KBM-7 (cell line): ENCODE measurements at places on chromosomes 4 and X.
A peak's percentile ranks its signal among the peaks of the same experiment; 100 is the strongest.

DNA sequence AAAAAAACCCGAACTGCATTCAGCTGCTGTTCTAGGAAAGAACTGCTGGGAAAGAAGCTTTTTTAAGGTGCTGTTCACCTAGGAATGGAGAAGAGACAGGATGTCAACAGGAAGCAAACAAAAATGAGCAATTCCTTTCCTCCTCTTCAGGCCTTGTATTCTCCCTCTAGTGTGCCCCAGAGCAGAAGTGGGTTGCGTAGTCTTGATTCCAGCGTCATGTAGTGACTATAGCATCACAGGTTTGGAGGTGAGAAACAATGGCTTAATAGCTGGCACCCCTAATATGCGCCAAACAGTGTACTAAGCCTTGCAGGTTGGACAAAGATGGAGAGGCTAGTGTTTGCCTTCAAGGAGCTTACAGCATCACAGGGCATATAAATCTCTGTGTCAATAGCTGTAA lies 146.3 kb upstream of the LCORL start:
- no peak for DNase-seq

- DNase-seq: no peak
Observed at GRCh38 chrX:150704030-150704613, 10.9 kb downstream of the MTMR1 start.

DNA sequence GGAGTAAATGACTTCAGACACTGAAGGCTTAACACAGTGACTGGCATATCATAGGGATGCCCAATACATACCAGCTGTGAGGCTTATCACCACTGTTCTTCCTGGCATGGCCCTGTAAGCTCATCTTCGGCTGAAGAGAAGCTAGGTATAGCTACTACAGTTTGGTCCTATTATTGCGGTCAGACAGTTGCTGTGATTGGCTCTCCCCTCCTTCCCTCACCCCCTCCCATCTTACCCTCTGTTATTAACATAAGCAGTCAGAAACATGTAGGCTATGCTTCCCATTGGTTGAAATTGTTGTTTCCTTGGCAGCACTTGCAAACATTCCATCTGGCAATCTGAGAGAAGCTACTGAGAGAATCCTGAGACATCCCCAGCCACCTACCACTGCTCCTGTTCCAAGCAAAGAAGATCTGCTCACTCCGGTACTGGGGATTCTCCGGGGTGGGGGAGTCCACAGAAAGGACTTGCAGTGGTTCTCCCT lies at the start of gene AKAP14:
AKAP14 (plus strand) TSS at position 51 of the 484 bp plus-strand sequence. CDS start 7,331 bp downstream, outside the sequence.
- no peak for DNase-seq

DNA sequence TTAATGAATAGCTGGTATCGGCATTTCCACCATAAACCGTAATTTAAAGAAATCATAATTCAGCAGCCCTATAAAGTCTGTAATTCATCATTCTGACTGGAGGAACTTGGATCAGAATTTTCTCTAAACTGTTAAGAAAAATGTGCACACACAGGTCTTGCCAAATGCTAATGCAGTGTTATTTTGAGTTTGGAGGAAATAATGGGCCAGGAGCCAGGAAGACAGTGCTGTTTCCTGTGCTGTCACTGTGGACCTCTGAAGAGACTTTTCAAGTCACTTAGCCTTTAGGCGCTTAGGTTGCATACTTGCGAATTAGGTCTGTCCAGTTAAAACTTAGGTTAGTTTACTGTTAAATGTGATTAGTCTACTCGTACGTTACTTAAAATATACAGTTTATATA lies 137.5 kb upstream of the ANXA3 start:
- DNase-seq: no peak

- DNase-seq: no peak
Observed at GRCh38 chr4:169975838-169976796, 50.1 kb downstream of the MFAP3L start.

GRCh38 chr4:156237231-156237630 lies 283.6 kb upstream of the CTSO start:
- DNase-seq: no peak

DNA sequence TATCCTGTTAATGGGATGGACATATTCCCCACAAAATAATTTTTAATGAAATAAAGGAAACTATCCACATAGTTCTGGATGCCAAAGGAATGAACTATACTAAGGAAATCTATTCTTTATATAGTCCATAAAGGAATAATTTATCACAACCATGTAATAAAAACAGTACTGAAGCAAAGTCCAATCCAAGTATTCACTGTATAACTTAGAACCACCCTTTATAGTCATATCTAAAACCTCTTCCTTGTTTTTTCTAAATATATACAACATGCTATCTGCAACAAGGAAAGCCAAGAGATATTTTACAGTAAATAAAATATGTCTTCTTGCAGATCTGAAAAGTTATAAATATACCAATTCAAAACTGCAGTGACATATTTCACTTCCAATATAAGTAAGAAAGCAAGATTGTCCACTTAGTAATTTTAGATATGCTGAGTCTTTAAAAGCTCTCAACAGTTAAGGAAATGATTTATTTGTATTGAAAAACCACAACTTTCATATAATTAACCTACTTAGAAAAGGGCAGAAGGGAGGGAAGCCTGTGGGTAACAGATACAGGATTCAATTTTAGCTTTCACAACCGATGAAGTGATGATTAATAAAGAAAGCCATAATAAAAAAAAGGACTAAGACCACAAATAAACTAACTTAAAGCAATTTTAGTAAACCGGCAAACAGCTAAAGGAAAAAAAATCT lies 8.0 kb downstream of the NR3C2 start:
- DNase-seq: no peak

- DNase-seq: no peak
Observed at GRCh38 chr4:120769227-120769626, 153.3 kb downstream of the PRDM5 start.

GRCh38 chrX:30568136-30568535 lies 9.4 kb downstream of the TASL start:
- peak; percentile 49 for DNase-seq

DNA sequence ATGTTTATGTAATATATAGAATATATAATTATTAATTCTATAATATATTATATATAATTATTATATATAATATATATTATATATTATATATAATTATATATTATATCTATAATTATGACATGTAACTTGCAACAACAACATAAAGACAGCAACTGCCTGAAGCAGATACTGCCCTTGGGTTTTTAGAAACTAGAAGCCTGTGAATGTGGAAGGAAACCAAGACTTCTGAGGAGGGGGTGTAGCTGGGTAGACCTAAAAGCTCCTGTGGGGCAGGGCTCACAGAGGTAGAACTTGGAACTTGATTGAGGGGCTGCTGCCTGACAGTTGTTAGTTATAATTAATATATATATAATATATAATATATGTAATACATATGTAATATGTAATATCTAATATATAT lies 167.2 kb upstream of the SLIT2 start:
- DNase-seq: peak; percentile 35

DNA sequence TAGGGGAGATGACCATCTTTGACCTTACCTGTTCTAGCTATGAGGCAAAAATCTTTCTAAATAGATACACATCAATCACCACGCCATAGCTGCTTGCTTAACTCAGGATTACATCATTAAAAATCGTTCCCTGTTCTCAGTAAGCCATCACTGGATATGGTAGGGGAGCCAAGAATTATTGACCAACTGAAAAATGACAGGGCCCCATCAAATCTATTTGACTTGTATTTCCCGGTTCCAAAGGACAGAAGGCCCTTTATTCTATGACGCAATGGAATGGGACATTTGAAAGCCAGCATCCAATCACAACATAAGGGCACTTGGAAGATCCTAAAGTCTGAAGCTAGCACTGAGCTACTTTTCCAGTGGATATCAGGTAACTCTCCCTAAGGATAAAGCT lies 75.6 kb upstream of the NOCT start:
- DNase-seq: no peak

DNA sequence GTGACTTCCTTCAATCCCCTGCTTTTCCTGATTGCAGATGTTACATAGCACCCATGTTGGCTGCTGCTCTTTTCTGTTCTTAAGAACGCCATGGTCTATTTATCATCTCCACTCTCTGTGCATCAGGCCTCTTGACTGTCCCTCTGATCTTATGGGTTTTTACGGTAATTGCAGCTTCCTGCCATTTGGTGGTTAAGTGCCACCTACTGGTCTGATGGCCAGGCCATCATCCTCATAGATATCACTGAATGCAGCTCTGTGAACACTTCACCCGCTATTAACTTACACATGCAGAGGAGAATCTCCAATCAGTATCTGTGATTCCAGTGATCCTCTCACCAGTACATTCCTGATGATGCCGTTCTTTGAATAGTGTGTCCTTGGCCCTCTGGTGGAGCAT lies 382.4 kb downstream of the TRAM1L1 start:
- peak; percentile 32 for DNase-seq

- no peak for DNase-seq
Observed at GRCh38 chr4:134533068-134533467, 331.5 kb upstream of the PABPC4L start.

GRCh38 chrX:57929373-57929772 lies 19.1 kb upstream of the ZXDA start:
- peak; percentile 82 for DNase-seq

DNA sequence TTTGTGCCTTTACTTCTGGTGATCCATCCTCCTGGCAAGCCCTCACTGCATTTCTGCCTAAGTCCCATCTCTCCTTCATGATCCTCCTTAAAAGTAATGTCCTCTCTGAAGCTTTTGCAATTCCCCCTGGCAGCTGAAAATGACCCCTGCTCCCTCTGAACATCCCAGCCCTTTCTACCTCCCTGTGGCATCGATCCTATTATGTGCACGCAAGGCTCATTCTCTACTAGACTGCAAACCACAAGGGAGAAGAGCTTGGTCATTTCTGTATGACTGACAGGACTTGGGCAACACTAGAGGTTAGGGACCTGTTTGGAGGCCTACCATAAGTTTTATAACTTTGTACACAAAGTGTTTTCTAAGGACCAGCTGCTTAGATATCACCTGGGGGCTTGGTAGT lies 50.8 kb upstream of the RAP2C start:
- DNase-seq: no peak

DNA sequence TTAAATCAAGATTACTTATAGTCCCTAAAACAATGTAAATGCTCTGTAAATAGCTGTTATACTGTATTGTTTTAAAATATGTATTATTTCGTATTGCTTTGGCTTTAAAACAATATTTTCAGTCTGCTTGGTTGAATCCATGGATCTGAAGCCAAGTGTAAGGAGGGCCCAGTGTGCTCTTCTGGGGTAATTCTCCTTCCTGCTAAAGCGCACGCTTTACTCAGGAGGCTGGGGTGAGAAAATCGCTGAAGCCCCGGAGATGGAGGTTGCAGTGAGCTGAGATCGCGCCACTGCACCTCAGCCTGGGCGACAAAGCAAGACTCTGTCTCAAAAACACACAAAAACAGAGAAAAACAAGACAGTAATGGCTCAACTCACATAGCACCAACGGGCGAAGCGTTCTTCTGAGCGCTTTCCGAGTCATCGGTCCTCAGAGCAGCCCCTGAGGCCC lies 391 bp upstream of the IDUA start:
- no peak for DNase-seq

DNA sequence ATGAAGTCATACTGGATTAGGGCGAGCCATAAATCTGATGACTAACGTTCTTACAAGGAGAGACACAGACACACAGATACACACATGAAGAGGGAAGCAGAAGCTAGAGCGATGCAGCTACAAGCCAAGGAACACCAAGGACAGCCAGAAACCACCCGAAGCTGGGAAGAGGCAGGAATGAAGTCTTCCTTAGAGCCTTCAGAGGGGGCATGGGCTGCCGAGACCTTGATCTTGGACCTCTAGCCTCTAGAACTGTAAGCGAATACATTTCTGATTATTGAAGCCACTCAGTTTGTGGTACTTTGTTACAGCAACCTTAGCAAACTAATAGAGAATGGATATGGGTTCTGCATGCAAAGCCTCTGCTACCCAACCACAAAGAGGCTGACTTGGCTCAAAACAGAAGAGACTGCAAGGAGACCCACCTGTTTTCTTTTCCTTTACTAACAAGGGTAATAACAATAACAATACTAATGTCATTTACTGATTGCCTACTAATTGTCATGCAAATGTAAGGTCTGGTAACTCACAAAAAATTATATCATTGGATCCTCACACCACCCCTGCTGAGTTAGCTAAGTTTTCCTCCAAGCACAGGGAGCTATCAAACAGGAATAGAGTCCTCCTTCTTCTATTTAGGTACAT lies 10.1 kb upstream of the LDB2 start:
- no peak for DNase-seq

DNA sequence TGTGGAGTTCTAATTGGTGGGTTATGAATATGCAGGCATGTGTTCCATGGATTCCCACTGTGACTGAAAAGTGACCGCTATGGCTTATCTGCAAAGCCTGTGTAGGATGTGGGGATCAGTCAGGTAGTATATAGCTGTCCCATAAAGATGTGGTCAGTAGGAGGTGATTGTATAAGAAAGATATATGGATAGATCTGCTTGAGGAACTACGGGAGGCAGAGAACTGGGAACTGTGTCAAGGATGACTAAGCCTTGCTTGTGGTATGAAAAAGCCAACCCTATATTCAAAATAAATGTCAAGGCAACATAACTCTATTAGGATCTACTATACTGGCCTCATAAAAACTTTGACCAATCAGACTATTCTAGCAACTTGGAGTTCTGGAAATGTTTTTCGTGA lies 185.2 kb downstream of the KLHL4 start:
- DNase-seq: no peak

GRCh38 chr4:31592293-31592692 lies 872.1 kb downstream of the PCDH7 start:
- DNase-seq: no peak

- DNase-seq: no peak
Observed at GRCh38 chrX:23980011-23980441, 47.0 kb downstream of the KLHL15 start.

- DNase-seq: no peak
Observed at GRCh38 chr4:102047616-102048015, 257.1 kb downstream of the BANK1 start.

DNA sequence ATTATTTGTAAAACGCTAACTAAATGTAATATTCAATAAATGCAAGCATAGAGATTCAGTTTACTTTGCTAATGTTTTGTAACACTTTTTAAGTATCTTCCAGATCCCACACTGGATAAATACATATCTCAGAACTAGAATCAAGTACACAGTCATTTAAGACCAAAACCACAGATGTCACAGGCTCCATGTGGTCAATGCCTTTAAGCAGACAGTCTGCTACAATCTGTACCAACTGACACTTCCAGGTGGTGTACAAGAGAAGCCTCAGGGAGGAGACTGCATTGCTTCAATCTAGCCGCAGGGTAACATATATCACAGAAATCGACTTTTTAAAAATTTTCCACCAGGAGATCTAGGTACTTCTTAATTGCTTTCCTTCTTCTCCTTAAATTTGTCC lies 229.6 kb upstream of the DIAPH2 start:
- DNase-seq: no peak

DNA sequence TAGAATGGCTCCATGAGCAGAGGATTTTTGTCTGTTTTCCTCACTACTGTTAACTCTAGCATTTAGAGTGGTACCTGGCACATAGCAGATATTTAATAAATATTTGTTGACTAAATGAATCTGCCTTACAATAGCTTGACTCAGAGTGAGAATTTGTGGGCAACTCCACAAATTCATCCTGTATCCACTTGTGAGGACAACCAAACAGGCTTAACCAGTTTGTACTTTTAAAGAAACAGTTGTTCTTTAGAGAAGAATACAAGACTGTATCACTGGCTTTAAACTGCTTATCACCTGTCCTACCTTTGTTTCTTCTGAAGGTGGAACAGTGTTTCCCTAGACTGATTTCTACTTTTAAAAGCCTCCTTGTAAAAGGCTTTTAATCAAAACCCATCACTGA lies 141.3 kb upstream of the SH3RF1 start:
- no peak for DNase-seq

GRCh38 chr4:120853161-120853935 lies 69.2 kb downstream of the PRDM5 start:
- no peak for DNase-seq
